CD4-positive, CD25-positive, alpha-beta regulatory T cell (primary cell): ENCODE measurements at places on chromosomes 1 and 21.

DNA sequence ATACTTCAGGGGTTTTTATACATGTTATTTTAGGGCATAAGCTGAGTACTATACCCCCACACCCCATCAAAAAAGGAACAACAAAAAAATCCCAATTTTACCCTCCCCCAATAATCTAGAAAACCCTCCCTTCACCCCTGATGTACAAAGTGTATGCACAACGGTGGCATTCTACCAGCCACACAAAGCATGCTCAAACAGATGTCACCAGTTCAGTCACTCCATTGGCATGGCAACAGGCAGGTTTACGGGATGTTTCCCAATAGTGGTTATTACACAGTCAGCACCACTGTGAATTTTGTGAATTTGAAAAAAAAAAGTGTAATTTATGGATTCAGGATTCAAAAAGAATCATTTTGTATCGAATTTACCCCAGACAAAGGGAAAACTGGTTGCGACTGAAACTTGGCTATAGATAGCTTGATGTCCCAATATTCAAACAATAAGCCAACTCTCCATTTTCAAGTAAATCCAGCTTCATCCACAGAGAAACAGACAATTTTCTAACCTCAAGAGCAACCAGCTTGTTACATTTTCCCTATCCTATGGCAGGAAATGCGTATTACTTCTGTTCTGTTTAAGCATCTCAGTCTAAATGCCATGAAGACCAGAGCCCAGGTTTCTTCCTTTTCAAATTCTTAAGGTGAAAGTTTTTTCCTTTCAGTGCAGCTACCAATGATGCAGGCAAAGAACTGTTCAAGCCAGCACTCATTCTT is 34.0 kb upstream of the SLC45A3 start:
- DNase-seq: no peak

DNA sequence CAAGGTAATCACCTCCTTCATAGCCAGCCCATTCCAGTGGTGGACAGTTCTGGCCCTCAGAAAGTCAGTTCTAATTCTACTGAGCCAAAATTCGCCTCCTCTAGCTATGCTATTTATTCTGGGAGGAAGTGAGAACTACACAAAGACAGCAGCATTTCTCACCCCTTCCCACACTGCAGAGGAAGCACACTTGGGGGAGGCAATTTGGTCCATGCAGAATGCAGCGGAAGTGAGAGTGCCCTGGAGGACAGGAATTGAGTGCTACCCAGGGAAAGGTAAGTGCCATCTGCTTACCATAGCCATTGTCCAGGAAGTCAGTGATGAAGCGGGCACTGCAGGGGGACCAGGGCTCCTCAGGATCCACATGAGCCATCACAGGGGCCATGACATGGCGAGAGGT is 3.7 kb downstream of the ADAMTS4 start:
- no peak for DNase-seq

GRCh38 chr1:245128381-245129101 is 26.2 kb upstream of the KIF26B start:
- DNase-seq: no peak

- DNase-seq: no peak
Measured at GRCh38 chr1:119099775-119100174, 40.7 kb downstream of the WARS2 start.

DNA sequence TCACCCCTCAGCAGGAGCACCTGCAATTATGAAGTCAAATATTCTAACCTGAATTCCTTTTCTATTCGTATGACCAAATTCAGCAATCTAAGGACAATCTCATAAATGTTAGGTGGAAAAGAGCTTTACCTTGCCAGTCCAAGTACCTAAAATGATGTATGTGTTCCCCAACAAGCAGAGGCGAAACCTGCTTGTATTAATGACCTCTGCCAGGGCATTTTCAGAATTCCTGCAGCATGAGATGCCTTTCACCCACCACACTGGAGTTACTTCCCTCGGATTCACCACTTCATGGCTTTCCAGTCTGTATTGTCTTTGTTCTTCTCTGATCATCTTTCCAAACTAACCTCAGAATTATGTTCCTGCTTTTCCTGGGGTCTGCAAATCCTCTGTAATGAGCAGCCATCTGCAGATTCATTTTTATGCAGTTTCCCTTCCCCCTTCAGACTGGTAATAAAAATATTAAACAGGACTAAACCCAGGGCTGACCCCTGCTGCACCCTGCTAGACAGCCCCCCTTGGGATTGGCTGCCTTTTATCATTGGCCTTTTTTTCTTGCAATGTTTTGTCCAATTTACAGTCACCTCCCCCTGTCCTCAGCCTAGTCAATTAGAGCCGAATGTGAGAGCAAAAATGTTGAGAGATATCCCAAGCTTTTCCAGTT is 26.6 kb upstream of the CASQ2 start:
- DNase-seq: no peak

GRCh38 chr1:161228032-161228431 is 2.2 kb downstream of the TOMM40L start:
- DNase-seq: no peak

DNA sequence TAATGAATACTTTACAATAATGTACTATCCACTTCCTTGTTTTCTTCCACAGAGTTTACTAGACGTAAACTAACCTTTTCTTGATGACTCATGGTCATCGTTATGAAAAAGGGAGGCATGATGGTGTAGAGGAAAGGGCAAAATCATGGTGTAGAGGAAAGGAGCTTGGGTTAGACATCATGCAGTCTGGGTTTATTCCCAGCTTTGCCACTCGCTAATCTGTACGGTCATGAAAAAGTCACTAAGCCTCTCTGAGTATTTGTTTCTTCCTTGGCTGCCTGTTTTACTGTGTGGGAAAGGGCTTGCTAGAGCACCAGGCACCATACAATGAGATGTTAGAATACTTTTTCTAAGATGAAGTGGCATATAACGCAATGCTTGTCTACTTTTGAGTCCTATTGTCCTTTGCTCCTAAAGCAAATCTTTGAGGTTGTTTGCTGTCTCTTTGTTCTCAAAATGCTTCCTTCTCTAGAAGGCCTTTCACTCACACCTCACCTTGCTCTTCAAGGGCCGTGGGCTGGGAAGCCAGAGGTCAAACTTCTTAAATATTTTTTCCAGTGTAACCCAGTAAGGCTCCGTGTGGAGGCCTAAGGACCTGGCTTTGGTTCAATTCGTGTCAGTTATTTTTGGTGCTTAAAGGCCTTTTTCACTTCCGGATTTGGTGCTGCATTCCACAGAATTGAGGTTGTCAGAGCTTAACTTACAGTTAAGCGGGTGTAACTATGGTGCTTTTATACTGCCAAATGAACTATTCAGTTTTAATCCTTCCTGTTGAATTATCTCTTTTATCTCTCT is 9.9 kb upstream of the ETV3 start:
- no peak for DNase-seq

DNA sequence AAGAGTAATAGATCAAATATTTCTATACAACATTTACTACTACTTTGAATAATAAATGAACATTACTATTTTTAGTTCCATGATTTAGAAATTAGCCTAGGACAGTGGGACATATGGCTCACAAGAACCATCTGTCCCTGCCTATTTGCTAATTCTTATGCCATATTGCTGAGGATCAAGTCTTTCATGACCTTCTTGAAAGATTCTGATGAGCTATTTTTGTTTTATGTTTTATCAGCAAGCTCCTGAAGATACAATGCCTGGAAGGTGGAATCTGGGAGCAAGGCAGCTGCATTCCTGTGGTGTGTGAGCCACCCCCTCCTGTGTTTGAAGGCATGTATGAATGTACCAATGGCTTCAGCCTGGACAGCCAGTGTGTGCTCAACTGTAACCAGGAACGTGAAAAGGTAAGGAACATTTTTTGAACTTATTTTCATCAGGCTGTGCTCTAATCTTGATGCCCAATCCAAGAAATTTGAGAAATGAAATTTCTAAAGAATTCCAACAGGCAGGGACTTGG is 326.7 kb downstream of the PAPPA2 start:
- DNase-seq: no peak

DNA sequence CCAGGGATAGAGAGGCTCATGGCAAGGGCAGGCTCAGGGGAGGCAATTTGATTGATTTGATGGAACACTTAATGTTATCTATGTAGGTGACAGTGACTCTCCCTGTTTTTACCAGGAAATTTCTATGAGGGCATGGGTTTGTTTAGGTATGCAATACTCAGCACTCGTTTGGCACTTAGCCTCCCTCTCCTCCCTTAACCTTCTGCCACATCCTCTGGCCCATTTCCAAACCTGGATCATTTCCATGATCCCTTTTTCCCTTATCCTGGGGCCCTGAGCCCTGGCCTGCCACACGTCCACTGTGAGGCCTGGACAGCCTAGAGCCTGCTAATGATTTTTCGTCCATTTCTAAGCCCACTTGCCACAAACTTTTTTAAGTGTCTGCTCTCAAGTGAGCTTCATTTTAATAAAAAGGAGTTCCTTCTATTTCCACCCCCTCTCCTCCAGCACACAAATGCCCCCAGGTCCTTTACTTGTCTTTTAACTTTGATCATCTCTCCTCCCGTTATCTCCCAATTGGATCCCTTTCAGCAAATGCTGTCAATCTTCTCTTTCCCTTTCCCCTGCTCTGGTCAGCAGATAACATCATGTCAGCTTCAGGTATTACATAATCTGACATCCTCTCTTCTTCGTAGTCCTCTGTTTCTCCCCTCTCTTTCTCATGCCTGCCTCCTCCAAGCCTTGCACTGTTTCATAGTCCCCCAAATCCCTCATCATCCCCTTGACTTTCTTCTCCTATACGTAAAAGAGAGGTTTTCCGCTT is 37.8 kb upstream of the GADD45A start:
- DNase-seq: no peak

DNA sequence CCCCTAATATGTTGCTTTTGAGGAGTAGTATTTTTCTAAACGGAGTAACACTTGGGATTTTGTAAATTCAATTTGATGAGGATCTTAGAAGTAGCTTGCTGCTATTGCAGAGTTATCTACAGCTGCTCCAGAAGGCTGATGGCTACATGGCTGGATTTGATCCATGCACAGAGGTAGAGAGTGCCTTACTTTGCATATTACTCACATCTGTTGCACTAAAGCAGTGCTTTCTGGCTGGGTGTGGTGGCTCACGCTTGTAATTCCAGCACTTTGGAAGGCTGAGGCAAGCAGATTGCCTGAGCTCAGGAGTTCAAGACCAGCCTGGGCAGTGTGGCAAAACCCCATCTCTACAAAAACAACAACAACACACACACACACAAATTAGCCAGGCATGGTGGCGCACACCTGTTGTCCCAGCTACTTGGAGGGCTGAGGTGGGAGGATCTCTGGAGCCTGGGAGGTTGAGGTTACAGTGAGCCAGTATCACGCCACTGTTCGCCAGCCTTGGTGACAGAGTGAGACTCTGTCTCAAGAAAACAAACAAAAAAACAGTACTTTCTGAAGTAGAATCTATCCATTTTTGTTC is 24.6 kb downstream of the RALGPS2 start:
- DNase-seq: no peak

GRCh38 chr1:156498432-156499193 is 2.0 kb downstream of the MEF2D start:
- DNase-seq: no peak

- DNase-seq: no peak
Measured at GRCh38 chr1:21342961-21343838, 52.9 kb upstream of the ECE1 start.

DNA sequence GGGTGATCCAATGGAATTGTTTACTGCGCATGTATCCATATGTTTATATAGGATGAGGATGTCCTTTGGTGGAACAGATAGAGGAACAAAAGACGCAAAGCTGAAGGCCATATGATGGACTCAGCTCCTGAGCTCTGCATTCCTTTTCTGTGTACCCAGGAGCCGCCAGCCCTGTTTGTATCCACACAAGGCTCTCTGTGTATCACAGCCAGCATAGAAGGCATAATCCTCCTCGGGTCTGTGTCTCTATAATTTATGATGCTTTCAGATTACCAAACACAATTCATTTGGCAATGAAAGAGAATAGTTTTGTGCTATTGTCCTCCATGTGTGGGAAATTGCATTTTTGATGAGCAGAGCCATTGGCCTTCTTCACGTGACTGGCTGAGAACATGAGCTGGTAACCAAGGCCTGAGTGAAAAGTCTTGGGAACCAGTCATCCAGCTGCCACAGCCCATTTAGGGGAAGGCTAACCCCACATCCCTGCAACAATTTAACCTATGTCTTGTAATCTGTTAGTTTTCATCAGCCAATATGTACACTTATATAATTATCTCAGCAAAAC is 119.2 kb downstream of the PBX1 start:
- DNase-seq: no peak

GRCh38 chr1:228149406-228150119 is at the start of gene GJC2:
Gene GJC2 (plus strand): TSS chr1:228149930. CDS start chr1:228157759, 7,829 bp downstream.
- no peak for DNase-seq

DNA sequence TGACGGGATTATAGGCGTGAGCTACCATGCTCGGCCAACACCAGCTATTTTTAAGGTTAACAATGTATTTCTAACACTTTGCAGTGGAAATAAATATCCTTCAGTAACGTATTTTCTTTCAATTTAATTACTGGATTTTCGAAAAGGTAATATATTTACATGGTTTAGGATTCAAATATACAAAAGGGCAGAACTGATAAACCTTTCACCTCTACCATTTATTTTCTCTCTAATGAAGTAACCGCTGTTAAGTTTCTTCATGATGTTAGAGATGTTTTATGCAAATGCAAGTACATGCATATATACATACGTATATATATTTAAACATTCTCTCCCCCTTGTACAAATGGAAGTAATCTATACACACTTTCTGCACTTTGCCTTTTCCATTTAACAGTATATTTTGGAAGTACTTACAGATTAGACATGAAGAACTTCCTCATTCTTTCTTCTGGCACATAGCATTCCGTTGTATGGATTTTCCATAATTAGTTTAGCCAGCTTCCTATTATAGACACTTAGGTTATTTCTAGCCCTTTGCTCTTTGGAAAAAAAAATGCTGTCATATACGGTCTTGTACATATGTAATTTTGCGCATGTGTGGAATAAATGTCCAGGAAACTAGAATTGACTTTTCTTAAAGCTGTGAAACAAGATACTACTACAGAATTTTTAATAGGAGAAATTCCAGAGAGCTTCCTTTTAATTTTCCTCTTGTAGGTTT is 14.9 kb upstream of the HJV start:
- no peak for DNase-seq

DNA sequence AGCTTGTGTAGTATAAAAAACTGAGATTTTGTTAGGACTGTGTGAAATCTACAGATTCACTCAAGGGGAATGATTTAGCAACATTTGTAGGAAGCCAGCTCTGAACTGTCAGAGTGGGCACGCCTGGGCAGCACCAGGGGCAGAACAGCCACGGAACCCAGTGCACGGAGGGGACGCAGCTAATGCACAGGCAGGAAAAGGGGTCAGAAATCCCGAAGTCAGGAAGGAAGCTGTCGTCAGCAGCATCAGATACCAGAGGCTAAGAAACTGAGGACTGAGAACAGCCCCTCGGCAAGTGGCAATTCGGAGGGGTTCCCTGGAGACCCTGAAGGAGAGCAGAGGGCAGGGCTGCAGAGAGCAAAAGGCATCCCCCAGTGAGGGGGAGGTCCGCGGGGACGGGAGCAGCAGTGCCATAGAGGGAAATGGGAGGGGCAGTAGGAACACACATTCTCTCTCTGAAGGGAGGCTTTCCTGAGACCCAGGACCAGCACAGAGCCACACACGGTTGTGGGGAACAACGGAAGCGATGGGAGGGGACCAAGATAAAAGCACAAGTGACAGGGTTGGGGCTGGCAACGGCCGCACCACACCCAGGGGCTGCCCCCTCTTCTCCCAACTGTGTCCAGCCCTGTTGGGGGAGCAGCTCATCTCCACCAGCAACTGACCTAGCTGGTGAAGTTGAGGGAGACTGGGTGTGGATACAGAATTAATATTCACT is 12.7 kb downstream of the UBE2J2 start:
- peak; percentile 24 for DNase-seq
